Stimulated activated CD4-positive, alpha-beta T cell treated with anti-CD3 and anti-CD28 coated beads, Interleukin-15, amount 100 ng/mL, for 24 hours (primary cell): ENCODE measurements at places on chromosomes 12 and 14.

- DNase-seq = peak; percentile 61
Observed at GRCh38 chr12:52713960-52714886, 10.9 kb upstream of the KRT77 start.

- no peak for DNase-seq
Observed at GRCh38 chr14:48536318-48536717, 860.9 kb upstream of the MDGA2 start.

GRCh38 chr12:123108682-123109066, 42.2 kb downstream of the PITPNM2 start:
- no peak for DNase-seq

DNA sequence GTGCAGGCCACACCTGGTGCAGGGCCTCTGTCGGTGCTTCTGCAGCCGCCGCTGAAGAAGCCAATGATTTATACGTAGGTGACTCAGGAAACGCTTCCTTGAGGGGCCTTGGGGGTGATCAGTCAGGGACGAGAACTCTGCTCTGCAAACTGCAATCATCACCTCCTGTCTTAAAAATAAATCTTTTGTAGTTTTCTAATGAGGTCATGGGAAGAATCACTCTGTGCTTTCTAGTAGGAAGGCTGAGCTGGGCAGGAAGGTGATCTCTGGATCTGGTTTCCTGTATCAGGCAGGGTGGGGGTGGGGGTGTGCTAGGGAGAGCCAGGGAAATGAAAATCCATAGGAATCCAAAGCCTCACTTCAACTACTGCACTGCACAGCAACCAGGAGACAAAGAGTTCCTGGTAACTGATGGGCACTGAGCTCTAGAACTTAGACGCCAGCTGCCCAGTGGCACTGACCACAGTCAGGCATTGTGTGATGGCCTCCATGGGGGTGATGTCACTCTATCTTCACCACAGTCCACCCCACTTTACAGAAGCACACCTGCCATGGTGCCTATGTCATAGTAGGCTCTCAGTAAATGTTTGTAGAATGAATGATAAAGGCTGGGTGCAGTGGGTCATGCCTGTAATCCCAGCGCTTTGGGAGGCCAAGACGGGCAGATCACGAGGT, 292.4 kb upstream of the PWP1 start:
- DNase-seq = peak; percentile 11

- no peak for DNase-seq
Observed at GRCh38 chr12:54195737-54196347, 7.1 kb upstream of the SMUG1 start.

DNA sequence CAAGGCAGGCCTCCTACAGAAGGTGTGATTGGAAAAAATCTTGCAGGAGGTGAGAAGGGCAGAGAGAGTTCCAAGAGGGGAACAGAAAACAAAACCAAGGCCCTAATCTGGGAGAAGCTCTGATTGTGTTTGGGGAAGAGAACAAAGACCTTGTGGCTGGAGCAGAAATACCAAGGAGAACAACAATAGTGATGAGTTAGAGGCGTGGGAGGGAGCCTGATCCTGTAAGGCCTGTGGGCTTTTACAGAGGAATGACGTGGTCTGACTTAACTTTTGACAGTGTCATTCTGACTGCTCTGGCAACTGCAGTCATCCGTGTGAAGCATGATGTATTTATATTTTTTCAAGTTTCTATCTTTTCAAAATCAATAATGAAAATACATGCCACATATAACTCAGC, 200.6 kb downstream of the ANO4 start:
- DNase-seq = no peak

- peak; percentile 17 for DNase-seq
Observed at GRCh38 chr14:95530473-95531276, 4.2 kb upstream of the GLRX5 start.

- no peak for DNase-seq
Observed at GRCh38 chr12:116843085-116843484, 38.2 kb downstream of the HRK start.

GRCh38 chr12:71007781-71008404, 87.4 kb upstream of the PTPRR start:
- no peak for DNase-seq

- no peak for DNase-seq
Observed at GRCh38 chr12:111105294-111105693, 184.9 kb upstream of the MYL2 start.

GRCh38 chr12:52825961-52826360, 8.2 kb downstream of the KRT79 start:
- DNase-seq = no peak

GRCh38 chr14:80055667-80056496, 155.4 kb downstream of the DIO2 start:
- peak; percentile 8 for DNase-seq

DNA sequence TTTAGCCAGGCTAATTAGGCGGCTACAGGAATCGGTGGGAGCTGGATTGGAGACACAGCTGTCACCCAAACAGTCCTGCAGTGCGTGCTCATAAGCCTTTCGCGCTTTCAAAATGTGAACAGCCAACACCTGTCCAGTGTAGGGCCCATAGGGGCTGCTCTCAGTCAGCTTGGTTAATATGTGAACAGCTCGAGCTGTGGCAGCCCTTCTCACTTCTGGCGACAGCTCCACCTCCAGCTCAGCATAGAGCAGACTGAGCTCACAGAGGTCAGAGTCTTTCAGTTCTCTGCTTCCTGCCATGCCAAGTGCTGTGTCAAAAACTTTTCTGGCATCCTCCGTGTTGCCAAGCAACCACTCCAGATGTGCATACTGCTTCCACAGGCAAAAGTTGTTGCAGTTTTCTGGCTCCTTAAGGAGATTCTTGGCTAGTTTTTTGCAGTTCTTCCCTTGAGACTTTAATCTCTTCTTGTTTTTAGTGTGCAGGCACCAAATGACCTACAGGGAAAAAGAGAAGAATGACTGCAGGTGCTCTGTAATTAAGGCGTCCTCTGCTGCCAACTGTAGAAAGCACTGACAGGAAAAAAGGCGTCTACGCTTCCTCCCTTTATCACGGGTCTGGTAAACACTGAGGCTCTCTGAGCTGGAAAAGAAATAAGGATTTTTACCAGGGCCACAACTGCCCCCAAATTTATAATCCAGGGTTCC, 32.5 kb downstream of the PSMC1 start:
- no peak for DNase-seq

DNA sequence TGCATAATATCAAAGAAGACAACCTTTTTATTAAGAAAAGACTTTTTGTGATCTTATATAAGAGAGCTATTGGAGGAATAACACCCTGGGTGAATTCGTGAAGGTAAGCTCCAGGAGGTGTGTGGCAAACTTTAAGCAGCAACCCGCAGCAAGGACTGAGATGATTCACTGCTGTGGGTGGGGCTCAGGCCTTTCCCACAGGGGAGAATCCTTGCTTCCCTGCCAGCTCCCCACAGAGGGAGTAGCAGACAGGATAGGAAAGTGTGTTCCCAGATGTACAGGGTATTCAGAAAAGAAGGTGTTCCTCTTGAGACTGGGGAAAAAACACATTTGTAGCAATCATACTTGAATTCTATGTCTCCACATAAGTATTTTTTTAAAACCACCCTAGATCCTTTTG, 9.2 kb downstream of the NDUFA12 start:
- DNase-seq = no peak

DNA sequence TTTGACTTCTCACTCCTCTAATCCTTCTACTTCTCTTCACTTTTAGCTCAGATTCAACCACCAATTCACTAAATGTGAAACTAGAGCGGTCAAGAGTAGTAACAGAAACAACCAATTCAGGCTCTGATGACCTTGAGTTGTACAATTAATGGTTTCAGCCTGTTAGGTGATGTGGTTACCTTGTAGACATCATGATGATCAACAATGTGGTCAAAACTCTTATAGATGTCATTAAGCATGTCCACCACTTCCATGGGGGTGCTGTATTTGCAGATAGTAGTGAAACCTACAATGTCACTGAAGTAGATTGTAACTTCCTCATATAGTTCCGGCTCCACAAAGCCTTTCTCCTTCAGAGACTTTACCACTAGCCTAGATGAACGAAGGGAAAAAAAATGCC, 54.1 kb upstream of the PLBD1 start:
- no peak for DNase-seq

DNA sequence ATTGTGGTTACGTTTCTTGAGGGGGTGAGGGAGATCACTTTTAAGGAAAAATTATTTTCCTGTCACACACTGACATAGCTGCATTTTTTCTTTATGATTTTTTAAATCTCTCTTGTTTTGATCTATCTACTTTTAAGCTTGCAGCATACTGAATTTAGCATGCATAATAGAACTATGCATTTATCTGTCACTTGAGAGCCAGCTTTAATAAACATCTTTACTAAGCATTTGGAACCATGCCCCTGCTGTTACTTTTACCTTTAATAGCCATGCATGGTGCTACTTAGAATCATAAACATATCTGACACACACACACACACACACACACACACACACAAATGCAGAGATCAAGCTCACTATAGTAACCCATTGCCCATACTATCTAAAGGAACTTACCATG, 486.2 kb downstream of the NELL2 start:
- DNase-seq = no peak

- DNase-seq = no peak
Observed at GRCh38 chr14:102906616-102907302, 15.7 kb upstream of the AMN start.

- no peak for DNase-seq
Observed at GRCh38 chr14:67817750-67818438, 1.5 kb upstream of the ZFYVE26 start.
